ENCODE measurements at places on chromosomes 4 and X.
A peak's percentile ranks its signal among the peaks of the same experiment; 100 is the strongest.

- no peak for DNase-seq
Measured at GRCh38 chr4:116880625-116881024, 204.8 kb downstream of the TRAM1L1 start.

- DNase-seq = no peak
Measured at GRCh38 chr4:76640353-76640910, 205.4 kb downstream of the SHROOM3 start.

DNA sequence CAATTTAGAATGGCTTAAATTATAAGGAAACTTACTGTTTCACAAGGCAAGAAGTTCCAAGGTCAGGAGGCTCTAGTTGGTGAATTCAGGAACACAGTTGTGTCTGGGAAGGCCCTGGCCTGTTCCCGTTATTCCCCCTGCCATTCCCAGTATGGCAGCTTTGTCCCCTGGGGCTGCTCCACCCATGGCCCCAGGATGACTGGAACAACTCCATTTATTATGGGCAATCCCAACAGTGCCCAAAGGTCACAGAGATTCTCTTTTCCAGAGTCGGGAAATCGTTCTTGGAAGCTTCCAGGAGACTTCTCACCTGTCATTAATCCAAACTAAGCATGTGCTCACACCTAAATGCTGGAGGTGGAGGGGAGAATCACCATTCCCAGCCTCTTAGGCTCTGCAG, 2.8 kb upstream of the PRKG2 start:
- no peak for DNase-seq

DNA sequence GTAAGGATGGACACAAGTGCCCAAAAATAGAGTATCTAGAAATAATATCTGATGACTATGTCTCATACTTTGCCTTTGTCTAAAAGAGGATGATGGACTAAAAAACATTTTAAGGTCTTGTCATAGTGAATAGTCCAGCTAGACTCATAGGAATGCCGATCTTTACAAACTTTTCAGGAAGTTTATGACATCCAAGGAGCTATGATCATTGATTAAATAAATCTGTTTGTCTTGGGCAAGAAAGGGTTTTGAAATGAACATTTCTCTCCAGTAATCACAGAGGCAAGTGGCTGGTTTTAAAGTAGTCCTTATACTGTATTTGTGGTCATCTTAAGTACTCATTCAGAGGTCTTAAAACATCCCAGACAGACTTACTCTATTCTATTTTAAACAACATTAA, 109.8 kb downstream of the MAPK10 start:
- DNase-seq = no peak

- peak; percentile 71 for DNase-seq
Measured at GRCh38 chr4:140028676-140029517, 125.1 kb downstream of the MAML3 start.

GRCh38 chr4:54971474-54971950, 153.9 kb downstream of the KDR start:
- DNase-seq = peak; percentile 68

DNA sequence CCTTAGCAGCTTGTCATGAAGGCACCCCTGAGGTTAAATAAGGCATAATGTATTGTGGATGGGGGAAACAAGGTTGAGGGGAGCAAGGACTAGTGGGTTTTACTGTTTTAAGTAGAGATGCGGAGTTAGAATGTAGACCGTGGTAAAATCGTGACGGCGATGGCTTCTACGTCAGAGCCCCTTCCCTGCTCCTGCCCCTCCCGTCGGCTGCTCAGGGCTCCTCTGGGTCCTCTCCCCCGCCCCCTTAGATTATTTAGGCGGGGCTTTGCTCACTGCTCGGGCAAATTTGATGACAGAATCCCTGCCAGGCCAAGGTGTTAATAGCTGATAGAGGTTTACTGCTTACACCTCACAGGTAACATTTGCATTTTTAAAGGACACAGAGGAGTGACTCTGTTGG, 2.3 kb downstream of the FRMPD3 start:
- DNase-seq = no peak

- no peak for DNase-seq
Measured at GRCh38 chr4:105434940-105435339, 38.9 kb downstream of the PPA2 start.

DNA sequence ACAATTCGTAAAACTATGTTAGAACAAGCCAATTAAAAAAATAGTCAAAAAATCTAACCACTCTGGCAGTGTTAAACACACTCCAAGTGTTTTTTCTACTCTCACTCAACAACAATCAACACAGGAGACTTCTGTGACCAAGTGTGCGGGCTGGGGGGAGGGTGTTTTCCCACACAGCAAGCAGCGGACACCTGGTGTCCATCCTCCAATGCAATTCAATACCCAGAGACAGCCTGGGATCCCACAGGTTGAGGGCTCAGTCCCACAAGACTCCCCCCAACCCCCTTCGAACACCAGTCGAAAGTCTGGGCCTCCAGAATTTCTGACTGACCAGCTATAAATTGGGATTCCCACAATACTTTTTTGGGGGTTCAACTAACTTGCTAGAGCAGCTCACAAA, 8.3 kb upstream of the PIM2 start:
- DNase-seq = no peak

DNA sequence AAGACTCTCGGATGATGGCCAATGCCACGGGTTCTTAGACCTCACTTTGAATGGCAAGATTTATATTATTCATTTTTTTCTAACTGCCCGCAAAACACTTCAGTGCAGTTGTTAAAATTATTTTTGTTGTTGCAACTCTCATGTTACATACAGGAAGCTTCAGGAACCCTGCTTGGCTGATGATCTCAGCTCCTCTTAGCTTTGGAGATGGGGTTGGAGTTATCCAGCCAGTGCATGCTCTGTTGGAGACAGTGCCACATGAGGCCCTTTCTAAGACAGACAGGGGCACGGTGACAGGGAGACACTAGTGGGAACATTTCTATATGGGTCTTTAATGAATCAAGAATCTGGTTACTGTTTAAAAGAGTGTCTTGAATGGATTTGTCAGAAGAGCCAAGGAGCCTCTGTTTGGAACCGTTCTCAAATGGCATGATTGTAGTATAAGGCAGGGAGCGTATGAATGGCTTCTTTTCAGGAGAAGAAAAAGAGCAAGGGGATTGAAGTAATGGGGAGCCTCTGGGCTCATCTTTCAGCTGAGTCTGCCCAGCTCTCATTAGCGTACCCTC, 61.9 kb upstream of the ENPP6 start:
- no peak for DNase-seq

GRCh38 chr4:75698162-75698962, 25.2 kb upstream of the G3BP2 start:
- DNase-seq = no peak

- DNase-seq = no peak
Measured at GRCh38 chr4:122489061-122489460, 32.5 kb upstream of the IL2 start.

DNA sequence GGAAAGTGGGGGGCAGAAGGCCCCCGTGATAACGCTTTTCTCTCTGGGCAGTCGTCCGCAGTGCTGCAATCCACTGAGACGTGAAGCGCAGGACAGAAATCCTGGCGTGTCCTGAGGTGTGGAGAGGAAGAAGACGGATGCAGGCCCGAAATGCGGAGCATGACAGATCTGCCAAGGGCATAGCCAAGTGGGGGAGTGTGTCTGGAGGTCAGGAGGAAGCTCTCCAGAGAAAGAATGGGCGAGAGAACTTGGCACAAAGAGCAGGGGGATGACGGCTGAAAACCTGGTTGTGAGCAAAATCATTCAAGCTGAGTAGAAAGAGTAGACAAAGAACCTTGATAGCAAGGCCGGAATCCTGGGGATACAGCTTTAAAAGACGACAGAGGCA, 23.7 kb upstream of the HELT start:
- DNase-seq = no peak

All from LoVo (cell line).